ENCODE measurements at places on chromosomes 3 and 15.

- no peak for DNase-seq
Measured at GRCh38 chr3:105274536-105274935, 92.2 kb upstream of the ALCAM start.

DNA sequence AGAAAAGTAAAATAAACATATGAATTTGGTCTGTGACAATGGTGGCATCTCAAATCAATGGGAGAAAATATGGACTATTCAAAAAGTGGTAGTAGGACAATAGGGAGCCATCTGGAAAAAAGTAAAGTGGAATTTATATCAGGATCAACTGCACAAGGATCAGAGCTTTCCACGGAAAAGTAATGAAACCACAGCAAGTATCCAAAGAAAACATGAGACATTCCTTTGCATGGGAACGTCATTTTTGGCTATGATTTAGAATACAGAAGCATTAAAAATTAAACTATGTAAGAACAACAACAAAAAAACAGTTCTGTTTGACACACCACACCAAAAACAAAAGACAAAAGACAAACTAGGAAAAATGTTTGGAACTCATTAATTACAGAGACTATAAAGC lies 18.7 kb downstream of the CRBN start:
- DNase-seq = no peak

- no peak for DNase-seq
Measured at GRCh38 chr15:72339777-72340177, 19.8 kb upstream of the CELF6 start.

GRCh38 chr3:130894986-130895280 lies 1.0 kb downstream of the ATP2C1 start:
- DNase-seq = no peak

DNA sequence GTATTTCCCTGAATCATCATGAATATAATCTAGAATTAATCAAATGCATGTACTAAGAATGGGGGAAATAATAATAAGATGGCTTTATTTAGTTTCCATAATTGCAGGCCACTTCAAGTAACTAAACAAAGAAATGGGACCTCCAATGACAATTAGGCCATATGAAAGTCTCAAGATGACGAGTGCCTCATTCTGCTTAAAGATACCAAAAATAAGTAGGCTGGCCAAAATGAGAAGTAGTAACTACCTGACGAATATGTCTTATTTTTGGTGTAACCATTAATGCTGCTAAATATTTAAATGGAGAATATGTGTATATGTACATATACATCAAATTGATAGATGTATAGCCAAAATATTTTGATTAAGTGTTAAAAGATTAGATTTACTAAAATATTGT lies 932.6 kb downstream of the EPHA3 start:
- DNase-seq = no peak

- DNase-seq = no peak
Measured at GRCh38 chr3:146975476-146975875, 370.3 kb upstream of the PLSCR5 start.

- DNase-seq = peak; percentile 2
Measured at GRCh38 chr3:157156837-157157635, 2.9 kb downstream of the CCNL1 start.

GRCh38 chr3:59759298-59760031 lies 709.6 kb upstream of the CFAP20DC start:
- no peak for DNase-seq

DNA sequence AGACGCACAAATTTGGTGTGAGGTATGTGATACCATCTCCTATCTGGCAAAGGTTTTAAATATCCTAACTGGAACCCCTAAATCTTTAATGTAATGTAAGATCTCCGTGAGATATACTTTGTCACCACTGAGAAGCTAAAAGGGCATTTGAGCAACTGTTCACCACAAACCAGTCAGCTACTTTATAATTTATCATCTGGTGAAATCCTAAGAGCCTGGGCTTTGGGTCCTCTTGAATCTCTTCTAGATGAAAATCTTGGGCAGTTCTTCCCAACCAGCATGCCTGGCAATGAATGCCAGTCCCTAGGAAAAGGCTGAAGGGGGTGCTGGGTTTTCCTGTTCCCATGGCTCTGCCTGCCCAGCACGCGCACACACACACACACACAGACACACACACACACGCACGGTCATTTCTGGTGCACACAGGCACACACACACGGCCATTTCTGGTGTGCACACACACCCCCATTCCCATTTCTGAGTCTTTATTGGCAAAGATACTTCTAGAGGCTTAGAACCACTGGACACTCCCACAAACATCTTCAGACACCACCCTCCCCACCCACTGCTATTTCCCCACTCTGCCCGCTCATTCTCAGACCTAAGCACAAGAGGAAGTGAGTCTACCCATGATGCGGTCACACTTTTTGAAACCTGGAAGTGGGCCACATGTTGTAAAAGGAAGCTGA lies 72.6 kb downstream of the MYO1E start:
- no peak for DNase-seq

DNA sequence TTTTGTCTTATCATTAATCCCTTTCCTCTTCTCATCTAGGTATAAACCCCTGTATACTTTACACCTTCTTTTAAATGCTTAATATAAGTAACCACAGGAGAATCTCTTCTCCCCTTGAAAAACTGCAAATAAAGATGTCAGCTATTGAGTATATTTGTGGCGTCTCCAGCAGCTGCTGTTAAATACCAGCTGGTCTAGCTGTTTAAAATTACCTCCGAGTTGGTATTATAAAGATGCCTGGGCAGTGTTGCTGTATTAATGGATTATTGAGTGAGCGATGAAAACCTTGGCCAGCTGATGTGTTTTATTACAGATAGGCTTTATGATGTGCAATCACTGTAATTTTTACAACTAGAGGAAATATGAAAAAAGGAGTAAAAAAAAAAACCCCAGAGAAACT lies 388.1 kb downstream of the TBC1D5 start:
- no peak for DNase-seq

- no peak for DNase-seq
Measured at GRCh38 chr3:139897759-139898158, 37.2 kb upstream of the CLSTN2 start.

GRCh38 chr3:99473321-99473751 lies 165.1 kb upstream of the COL8A1 start:
- DNase-seq = no peak

- DNase-seq = no peak
Measured at GRCh38 chr15:64138331-64138941, 13.1 kb upstream of the SNX22 start.

GRCh38 chr3:53940623-53941022 lies 49.0 kb upstream of the SELENOK start:
- DNase-seq = no peak

DNA sequence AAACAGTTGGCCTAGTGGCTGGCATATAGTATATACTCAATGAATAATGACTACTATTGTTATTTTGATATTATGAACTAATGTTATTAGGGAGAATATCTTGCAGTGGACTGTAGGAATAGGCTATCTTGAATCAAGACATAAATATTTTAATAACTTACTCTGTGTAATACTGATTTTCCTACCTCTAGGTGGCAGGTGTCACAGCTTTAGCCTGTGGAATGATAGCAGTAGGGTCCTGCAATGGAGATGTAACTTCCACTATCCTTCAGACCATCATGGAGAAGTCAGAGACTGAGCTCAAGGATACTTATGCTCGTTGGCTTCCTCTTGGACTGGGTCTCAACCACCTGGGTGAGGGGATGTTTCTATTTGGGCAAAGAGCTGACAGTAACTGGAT lies 6.5 kb downstream of the PSMD2 start:
- no peak for DNase-seq

DNA sequence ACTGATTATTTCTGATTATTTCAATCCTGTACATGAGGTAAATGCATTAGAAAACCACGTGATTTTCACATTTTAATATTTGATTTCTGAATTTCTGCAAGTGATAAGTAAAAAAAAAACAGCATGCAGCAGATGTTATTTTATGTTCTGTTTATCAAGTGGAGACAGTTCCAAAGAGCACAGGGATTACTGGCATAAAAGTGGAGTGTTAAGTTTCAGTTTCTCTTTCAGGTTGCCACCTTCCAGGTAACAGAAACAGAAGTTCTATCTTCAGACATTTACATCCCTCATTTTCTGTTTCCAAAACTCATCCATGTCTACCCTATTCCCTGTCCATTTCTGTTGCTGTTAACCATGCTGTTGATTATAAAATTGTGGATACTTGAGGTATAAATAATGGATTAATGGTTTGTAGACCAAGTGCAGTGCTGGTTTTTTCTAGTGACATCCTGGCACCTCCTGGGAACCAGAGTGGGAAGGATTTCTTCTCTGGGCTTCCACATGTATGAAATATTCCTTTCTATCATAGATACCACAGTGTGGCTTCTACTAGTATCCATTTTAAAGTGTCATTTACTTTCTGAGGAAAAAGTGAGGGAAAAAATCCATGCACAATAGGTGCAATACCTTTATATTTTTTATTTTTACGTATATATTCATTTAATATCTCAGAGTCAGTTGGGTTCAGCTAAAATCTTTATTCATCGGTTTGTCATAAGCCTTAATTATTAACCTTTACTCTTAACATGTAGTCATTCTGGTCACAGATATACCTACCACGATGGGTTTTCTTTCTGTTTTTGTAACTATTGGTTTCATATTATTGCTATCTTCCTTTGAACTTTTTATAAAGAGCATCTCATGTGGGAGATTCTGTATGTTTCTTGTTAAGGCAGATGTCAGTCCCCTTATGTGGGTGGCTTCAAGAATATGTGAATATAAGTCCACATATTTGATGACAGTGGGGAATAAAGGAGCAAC lies 1010.0 kb downstream of the SQOR start:
- DNase-seq = no peak

GRCh38 chr3:82001276-82001923 lies 240.0 kb upstream of the GBE1 start:
- no peak for DNase-seq

DNA sequence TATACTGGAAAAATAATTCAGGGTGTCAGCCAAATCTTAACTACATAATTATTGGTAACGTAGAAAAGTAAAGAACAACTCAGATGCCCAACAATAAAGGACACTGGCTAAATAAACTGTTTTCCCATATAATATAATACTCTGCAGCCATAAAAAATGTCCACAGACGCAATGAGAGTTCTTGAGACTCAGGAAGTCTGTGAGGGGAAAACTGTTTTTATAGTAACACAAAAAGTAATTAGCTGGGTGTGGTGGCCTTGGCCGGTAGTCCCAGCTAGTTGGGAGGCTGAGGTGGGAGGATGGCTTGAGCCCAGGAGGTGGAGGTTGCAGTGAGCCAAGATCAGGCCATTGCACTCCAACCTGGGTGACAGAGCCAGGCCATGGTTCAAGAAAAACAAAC lies 5.5 kb upstream of the UBR1 start:
- DNase-seq = no peak

DNA sequence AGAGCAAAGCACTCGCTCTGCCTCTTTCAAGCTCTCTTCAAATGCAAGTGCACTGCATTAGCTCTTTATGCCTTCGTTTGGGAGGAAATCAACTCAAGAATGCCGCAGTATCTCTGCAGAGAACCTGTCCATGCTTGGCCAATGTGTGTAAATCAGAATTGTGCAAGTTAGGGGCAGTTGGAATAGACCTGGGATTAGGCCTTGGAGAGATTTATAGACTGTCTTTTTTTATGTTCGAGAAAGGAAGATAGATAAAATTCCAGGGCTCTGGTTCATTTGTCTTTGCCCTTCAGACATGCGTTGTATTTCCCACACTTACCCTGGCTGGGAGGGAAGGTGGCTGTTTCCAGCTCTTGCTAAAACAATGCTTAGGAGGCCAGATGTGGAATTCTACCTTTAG lies 163.7 kb downstream of the MOBP start:
- DNase-seq = no peak

DNA sequence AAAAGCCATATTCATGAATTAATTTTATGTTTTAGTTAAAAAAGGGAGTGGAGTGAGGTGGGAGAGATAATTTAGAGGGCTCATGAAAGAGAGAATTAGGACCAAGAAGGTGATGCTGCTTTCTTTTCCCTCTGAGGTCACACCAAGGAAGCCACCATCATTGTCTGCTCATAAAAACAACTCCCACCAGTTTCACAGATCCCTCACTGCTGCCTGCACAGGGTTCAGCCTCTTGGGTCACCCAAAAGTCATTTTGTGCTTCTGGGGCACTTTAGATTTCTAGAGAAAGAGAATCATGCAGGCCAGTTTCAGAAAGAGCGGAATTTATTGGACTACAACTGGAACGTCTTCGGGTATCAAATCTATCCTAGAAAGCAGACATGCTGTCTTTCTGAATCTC lies 241.4 kb upstream of the EOMES start:
- DNase-seq = no peak

DNA sequence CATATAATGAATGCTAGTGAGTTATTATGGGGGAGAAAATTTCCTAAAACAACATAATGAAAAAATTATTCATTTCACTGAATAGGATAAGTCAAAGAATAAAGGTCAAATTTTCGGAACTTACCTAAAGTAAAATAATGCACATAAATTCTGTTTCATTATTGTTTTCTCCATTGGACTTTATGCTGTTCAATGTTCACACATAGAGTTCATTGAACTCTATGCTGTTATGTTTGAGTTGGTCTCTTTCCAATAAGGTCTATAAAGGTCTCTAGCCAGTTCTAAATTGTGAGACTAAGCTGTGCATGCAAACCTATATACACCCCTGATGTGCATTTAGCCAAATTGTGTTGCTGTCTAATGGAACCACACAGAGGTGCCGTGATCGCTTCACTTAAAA lies 28.5 kb upstream of the STT3B start:
- no peak for DNase-seq

- no peak for DNase-seq
Measured at GRCh38 chr15:40618023-40618422, 24.0 kb downstream of the KNL1 start.

- DNase-seq = no peak
Measured at GRCh38 chr15:85741021-85741421, 53.7 kb downstream of the KLHL25 start.

- no peak for DNase-seq
Measured at GRCh38 chr15:28184166-28184565, 85.1 kb upstream of the OCA2 start.

- no peak for DNase-seq
Measured at GRCh38 chr3:16012086-16012485, 162.4 kb upstream of the GALNT15 start.

- DNase-seq = no peak
Measured at GRCh38 chr3:187942658-187943241, 197.5 kb upstream of the BCL6 start.

DNA sequence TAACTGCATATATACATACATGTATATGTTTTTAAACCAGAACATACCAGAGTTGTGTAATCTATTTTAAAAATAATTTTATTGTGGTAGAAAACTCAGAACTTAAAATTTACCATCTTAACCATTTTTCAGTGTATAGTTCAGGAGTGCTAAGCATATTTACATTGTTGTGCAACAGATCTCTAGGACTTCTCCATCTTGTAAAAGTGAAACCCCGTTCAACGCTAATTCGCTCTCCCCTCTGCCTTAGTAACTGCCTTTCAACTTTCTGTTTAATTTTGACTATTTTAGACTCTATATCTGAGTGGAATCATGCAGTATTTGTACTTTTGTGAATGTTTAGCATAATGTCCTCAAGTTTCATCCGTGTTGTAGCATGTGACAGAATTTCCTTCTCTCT lies 51.8 kb upstream of the SSR3 start:
- no peak for DNase-seq

DNA sequence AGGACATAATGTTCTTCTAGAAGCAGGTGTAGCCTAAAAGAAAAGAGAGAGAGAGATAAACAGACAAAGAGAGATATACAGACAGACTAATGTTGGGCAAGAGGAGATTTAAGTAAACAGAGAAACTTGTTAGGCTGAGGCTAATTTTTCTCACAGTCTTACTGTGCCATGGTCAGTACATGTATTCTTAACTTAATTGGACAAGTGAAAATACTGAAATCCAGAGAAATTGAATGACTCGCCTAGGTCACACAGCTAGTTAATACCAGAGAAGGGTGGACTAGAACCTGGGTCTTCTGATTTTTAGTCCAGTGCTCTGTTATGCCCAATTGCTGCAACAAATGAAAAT lies 6.7 kb upstream of the ZNF609 start:
- no peak for DNase-seq
